ENCODE measurements at places on chromosomes 5 and 9.

DNA sequence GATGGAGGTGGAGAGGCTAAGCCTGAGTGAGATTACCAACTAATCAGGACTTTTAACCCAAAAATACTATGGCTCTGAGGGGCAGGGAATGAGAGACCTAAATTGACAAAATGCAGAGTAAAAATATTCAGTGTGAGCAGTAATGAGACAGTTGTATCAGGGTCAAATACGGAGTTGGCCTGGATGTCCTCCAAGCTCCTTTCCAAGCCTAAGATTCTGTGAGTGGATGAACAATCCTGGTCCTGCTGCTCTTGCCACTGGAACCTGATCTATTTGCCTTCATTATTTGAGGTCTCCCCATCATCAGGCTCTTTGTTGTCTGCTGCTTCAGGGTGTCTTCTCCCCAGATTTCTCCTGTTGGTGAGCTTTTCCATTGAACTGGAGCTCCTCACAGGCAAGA, 1.1 kb downstream of the PDCD1LG2 start:
- no peak for DNase-seq

DNA sequence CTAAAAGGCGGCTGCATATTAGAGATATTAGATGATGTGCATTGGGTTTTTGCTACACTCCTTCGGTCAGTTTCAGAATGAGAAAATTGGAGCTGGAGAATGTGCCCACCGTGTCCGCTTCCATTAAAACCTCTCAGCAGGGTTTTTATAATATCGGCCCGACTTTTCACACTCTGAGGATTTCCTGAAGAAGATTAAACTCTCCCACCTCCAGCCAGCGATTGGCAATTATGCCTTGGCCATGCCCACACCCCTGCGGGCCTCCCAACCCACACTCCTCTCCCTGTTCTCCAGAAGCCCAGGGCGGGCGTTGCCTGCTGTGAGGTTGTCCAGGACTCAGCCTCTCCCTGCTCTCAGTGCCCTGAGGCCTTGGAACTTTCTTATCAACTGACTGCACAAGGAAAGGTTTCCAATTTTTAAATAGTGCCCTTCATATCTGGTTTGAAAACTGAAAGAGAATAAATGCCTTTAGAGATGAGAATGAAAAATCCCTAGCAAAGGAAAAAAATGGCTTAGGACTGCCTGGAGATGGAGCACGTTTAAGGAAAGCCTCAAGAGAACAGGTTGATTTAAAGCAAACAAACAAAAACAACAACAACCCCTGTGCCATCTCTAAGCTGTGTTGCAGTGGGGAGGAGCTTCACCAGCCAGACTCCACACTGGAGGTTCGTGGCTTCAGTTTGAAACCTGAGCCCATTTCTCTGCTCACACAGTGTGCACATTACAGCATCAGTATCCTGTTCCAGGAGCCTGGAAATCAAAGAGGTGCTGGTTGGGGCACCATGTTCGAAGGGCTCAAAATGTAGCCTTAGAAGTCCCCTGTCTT, 292.9 kb downstream of the NSG2 start:
- DNase-seq, result no peak

- DNase-seq, result no peak
Observed at GRCh38 chr5:132020568-132021339, 9.3 kb upstream of the ACSL6 start.

DNA sequence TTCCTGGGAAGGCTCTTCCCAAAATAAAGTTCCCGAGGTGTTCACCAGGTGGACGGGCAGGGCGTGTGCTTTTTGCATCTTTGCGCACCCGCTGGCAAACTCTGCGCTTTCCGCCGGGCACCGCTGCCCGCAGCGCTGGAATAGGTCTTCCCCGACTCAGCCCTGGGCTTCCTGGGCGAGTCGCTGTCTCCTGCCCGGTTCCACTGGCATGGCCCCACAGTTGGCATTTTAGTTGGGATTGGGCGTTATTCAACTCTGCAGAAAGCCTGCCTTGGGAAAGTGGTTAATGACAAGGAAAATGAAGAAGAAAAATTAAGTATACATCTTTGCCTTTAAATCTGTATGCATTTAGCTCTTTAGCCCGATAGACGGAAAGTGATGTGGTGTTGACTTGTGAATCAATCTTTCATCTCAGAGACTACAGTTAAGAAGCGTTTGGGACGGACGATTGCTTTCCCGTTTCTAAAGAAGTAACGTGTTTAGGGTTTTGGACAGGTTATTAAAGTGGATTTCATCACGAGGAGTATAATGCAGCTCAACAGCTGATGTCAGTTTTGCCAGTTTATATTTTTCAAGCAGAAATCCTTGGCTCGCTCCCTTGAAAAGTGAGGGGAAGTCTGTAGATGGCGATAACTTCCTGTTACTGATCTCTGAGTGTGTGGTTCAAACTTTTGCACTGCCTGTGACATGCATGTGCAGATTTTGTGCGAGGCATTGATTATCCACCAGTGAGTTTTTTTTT, 946 bp downstream of the ADCY2 start:
- no peak for DNase-seq

- no peak for DNase-seq
Observed at GRCh38 chr9:4501147-4501507, 10.9 kb downstream of the SLC1A1 start.

DNA sequence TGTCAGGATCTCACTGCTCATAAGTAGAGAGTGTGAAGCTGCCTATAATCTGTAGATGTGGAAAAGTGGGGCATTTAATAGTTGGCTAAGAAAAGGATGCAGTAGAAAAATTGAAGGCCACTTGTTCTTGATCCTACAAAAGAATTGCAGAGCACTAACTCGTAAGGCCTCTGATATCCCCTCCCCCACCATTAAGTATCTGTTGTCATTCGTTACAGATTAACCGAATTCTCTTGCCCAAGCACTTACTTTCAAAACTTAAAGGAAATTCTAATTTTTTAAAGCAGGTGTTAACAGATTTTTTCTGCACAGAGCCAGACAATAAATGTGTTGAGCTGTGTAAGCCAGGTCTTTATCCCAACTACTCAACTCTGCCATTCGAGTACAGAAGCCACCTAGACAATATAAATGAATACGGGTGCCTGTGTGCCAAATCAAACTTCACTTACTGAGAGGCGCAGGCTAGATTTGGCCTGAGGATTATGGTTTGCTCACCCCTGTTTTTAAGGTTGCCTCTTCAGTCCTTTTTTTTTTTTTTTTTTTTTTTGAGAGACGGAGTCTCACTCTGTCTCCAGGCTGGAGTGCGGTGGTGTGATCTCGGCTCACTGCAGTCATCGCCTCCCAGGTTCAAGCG, 234.8 kb downstream of the RFK start:
- DNase-seq, result no peak

DNA sequence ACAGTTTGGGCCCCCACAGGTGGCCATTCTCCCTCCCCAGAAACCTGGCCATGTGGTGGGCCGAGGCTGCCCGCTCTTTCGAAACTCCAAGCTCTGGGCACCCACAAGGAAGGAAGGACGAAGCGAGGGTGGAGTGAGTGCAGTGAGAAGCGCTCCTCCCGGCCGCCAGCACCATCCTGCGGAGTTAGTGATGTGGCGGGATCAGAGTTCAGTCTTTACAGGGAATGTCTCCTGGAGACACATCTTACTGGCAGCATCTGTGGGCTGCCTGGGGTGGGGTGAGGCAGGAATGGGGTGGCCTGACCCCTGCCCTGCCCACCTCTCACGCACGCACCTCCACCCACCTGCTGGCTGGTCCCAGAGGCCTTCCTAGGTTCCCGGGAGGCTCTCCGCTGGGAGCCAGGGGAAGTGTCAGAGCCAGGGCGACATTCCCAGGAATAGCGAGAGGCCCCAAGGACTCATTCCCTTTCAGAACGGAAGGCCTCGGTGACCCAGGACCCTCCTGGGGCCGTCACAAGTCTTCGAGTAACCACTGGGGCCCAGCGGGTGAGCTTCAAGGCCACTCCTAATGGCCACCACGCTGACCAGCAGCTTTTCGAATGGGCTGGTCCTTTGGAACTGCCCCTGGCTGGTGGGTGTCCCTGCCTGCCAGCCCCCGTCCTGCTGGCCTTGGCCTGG, 5.5 kb upstream of the RNU6ATAC start:
- no peak for DNase-seq

- no peak for DNase-seq
Observed at GRCh38 chr5:64973215-64973614, 204.5 kb downstream of the CWC27 start.

- DNase-seq, result no peak
Observed at GRCh38 chr5:32278406-32278805, 34.3 kb downstream of the MTMR12 start.

DNA sequence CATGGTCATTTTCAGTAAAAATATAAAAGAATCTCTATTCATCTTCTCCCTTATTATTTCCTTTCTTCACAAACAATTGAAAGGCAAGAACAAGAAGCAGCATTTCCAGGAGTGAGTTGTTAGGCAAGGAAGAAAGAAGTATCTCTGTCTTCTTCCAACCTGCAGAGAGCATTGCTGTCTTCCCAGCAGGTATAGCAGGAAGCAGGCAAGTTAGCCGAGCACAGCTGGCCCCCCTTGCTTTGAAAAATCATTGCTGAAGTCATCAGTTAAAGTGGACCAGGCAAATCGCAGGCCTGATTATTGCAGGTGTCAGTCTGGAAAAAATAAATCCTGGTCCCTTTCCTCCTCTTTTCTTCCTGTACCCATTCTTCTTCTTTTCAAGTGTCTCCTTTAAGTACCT, 353.1 kb upstream of the BRINP1 start:
- DNase-seq, result no peak

DNA sequence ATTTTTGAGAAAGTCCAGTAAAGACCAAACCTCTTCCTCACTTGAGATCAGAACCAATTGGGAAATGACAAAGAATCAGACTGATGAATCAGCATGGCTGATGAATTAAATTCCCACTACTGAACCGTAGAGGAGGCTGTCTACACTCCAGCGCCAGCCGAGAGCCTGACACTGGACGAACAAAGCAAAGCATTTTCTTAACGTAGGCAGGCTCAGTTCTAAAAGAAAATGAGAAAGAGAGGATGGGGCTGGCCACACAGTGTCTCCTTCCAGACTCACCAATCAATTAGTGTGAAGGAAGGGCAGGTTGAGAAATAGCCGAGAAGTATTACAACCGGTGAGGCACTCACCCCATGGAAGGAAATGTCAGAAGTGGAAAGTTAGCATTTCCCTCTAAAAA, 49.4 kb downstream of the ITGA1 start:
- no peak for DNase-seq

GRCh38 chr5:40410231-40410861, 269.4 kb upstream of the PTGER4 start:
- DNase-seq, result no peak

DNA sequence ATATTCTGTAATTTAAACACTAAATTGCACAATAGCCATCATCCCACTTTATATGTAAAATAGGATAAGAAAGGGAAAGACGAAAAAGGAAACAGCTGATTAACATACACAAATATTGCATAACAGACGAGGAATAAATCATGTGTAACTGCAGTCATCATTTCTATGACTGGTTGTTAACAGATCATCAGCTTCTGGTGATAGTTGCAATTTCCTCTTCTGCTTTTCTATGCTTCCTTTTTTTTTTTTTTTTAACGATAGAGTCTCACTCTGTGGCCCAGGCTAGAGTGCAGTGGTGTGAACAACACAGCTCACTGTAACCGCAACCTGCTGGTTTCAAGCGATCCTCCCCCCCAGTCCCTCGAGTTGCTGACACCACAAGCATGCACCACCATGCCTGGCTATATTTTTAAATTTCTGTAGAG, 22.5 kb upstream of the JAKMIP2 start:
- DNase-seq, result no peak

GRCh38 chr5:491856-492155, 32.4 kb downstream of the SLC9A3 start:
- no peak for DNase-seq

DNA sequence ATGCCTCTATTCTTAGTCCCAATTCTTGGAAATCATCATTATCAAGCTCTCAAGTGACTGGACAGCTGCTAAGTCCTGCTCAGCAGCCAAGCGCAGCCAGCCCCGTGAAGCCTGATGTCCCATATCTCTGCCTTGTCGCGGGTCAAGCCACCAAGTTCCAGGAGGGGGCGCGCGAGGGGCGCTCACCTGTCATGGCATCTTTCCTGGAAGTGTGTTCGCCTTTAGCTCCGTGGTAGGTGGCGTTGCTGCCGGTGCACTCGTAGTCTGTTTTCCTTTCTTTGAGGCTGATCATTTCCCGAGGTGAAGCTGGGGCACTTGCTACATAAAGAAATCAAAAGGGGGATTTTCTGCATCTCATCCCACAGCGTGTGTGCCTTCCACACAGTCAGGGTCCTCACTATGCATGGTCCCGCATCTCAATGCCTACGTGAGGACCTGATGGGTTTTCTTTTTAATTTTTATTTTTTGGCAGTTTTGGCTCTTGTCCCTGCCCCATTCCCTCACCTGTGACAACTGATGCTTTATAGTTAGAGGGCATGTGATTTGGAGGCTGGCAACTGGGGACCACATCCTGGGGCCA, 227.0 kb upstream of the DAP start:
- peak; percentile 41 for DNase-seq

DNA sequence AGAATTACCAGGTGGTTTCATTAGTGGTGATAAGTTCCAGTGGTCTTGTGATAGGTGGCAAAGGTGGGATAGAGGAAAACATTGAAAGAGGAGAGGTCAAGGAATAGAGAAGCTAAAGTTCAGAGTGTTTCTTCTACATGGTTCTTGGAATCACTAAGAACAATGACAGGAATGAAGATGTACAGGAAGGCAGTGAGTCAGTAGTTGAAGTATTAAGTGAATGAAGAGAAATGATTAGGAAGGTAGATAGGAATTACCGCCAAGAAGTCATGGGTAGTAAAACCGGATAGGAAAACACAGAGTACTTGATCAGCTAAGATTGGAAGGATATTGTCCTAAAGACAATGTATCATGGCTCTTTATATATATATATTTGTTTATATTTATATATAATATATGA, 37.9 kb upstream of the RASA1 start:
- no peak for DNase-seq

DNA sequence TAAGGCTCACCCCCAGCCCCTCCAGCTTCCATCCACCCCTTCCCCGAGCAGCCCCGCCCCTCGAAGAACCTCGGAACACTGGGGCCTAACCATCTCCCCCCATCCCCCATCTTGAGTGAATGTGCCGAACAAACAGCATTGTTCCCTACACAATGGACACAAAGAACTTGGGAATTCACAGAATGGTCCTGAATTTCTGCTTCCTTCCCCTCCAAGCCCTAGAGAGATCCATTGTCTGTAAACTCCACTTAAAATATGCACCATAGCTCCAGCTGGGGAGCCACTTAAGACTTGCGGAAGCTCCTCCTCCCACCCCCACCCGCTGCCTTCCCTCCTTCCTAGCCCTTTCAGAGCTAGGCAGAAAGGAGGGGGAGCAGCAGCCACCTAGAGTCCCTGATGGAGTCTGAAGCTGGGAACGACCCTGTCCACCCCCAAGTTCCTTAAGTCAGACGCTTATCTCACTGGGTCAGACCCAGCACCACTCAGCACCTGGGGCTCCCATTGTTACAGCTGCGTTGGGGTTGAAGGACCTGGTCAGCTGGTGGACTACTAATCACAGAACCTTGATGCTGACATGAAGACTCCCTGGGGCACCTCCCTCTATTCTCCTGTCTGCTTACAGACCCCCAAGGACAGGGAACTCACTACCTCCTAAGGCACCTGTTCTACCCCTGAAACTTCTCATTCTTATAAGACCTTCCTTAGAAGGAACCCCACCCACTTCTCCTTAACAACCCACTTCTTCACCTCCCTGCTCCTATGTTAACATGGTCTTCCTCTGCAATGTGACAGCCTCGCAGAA, 61.4 kb downstream of the PCDH1 start:
- DNase-seq, result no peak

All from stimulated activated CD8-positive, alpha-beta memory T cell treated with anti-CD3 and anti-CD28 coated beads, Interleukin-15, amount 100 ng/mL, for 24 hours (primary cell).